ENCODE measurements at places on chromosomes 1 and 21.
A peak's percentile ranks its signal among the peaks of the same experiment; 100 is the strongest.

DNA sequence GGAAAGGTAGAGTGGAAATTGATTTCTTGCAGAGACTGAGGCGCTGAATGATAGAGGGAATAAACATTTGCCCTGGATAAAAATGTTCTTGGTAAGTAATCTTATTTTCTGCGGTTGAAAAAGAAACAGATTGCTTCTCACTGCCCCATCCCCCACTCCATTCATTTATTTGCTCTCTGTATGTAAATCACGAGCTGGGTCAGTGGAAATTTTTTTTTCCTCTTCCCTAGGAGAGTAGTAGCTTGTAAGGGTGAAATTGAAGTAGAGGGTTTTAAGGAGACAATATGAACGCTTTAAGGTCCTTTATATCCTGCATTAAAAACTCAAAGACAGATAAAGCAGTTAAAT, 1.4 kb upstream of the BRINP3 start:
- no peak for DNase-seq

- DNase-seq: peak; percentile 16
Observed at GRCh38 chr1:34199927-34200326, 23.2 kb downstream of the C1orf94 start.

DNA sequence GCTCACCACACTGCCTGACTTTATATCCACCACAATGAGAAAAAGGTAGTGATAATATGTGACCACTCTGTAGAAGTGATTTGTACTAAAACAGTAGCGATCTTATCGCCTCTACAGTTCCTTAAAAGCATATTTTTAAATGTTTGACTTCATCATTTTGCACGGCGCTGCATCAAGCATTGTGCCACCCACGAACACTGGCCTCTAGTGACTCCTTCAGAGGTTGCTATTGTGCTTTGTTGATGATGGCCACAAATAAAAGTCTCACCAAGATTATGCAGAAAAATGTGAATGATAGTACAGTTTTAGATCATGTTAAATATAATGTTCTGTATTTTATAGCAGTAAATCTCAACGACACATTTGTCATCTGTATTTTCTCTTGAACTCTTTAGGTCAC, 186.5 kb upstream of the NCAM2 start:
- DNase-seq: no peak

DNA sequence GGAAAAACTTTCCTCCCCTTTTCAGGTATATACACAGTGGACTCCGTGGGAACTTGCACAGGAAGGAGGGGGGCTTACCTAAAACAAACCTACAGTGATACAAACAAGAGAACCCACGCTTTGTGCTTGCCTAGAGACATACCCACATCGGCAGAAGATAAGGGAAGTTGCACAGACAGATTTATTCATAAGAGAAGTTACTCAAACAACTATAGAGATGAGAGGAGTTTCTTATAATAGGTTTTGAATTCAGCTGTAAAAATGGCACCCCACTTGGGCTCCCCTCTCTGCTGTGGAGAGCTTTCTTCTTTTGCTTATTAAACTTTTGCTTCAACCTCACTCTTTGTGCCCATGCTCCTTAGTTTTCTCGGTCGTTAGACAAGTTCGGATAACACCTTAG, 1.8 kb upstream of the DUSP12 start:
- DNase-seq: no peak

DNA sequence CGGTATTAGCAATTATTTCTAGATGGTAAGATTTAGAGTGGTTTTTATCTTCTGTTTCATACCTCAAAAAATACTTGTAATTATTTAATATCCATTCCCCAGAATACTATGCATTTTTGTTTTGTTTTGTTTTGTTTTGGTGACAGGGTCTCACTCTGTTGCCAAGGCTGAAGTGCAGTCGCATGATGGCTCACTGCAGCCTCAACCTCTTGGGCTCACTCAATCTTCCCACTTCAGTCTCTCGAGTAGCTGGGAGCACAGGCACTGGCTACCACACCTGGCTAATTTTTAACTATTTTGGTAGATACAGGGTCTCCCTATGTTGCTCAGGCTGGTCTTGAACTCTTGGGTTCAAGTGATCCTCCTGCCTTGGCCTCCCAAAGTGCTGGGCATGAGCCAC, 252.7 kb downstream of the AKT3 start:
- no peak for DNase-seq

DNA sequence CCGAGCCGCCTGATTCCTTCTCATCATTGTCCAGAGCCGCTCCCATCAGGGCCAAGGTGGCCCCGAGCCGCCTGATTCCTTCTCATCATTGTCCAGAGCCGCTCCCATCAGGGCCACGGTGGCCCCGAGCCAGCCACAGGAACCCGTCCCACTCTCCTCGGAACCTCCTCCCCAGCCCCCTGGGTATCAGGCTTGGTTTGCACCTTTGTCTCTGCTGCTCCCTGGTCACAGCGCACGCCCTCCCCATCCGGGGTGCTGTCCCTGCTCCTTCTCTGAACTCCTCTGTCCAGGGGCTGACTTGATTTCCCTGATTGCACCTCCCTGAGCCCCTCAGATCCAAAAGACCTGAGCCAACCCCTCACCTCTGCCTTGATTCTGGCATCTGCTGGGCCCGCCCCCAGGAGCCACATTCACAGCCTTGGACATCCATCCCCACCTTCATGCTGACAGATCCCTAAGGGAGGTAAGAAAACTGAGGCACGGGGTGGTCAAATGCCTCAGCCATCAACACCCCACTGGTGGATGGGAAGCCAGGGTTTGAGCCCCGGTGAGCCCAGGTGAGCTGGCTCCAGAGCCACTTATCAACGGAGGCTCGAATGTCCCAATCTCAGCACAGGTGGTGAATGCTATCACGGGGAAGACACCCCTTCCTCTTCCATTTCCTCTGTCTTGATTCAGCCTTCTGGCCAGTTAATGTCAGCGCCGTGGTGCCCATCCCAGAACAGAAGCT, 25.6 kb upstream of the COL18A1 start:
- no peak for DNase-seq

GRCh38 chr1:10561955-10562354, 87.2 kb downstream of the PEX14 start:
- DNase-seq: no peak

DNA sequence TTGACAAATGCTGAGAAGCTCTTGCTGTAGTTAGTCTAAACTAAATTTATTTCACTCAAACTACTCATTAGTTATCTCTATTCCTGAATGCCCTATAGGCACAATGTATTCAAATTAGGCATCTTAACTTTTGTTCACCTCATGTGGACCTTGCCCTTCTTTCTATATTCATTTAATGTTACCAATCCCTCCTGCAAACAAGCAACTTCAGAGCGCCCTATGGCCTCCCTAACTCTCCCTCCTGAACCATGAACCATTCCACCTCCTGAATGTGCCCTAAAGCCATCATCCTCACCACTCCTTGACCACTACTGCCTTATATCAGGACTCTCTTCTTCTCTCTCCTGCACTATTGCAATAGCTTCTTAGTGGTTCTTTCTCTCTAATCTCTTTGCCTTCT, 34.8 kb upstream of the SAMD13 start:
- no peak for DNase-seq

- DNase-seq: no peak
Observed at GRCh38 chr1:98143403-98143802, 222.6 kb upstream of the DPYD start.

GRCh38 chr1:37795340-37796125, 1.9 kb downstream of the MANEAL start:
- no peak for DNase-seq

- DNase-seq: no peak
Observed at GRCh38 chr1:97461782-97462181, 459.1 kb downstream of the DPYD start.

- no peak for DNase-seq
Observed at GRCh38 chr1:165543532-165544438, at the start of gene LRRC52. Gene LRRC52, plus strand, starts transcription at chr1:165544000. Its CDS starts 297 bp downstream, at chr1:165544297.

DNA sequence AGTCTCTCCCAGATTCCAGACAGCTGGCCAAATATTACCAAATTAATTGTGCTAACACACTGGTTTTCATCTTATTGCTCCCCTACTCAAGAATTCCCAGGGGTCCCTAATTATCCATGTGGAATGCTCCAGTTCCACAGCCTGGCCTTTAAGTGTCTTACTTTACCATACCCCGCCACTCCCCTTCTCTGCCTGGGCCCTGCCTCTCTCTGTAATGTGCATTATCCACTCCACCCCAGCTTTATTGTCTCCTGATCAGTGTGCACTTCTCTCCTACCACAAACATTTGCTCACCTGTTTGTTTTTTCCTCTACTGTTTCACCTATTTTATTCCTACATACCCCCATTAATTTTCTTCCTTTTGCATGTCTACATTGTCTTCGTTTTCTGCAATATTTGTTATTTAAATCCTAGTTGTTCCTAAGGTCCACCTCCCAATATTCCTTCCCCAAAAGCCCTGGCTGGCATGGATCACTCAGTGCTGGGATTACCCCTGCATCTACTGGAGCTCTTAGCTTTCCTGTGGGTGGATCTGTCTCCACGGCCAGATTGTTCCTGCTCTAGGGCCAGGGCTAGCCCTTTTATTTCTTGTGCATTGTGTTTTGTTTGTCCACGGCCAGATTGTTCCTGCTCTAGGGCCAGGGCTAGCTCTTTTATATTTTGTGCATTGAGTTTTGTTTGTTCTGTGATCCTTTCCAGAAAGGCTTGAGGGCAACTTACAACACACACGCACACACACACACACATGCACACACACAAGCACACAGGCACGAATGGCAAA, 33.4 kb upstream of the ATP1B1 start:
- DNase-seq: no peak

DNA sequence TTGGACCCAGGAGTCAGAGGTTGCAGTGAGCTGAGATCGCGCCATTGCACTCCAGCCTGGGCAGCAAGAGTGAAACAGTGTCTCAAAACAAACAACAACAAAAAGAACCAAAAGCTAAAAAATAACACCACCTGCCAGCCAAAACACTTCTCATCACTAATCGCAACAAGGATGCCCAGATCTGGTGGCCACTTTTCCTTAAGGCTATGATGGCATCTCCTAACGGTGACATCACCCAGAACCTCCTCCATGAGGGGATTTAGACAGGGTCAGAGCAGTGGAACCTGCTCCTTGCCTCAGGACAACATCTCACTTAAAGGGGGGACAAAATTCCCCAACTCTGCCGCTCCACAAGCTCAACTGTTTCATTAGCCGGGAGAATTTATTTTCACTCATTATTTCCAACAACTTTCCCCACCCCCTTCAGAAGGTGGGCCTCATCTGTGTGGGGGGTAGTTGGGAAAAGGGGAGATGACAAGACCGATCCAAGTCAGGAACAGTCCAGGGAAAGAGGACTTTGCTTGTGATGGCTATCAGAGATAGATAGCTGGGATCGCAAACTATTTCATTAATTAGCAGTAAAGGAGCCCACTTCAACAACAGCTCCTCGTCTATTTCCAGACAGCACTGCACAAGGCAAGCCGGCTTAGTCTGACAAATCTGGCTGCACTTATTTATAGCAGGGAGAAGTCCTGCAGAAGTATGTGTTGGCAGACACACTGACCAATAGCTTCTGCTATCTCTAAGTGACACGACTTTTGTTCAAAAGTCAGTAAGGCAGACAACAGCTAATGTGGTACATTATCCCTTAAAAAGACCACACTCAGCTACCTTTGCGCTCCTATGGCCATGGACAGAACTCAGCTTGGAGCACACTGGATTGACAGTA, 2.6 kb downstream of the PABPC4 start:
- no peak for DNase-seq

GRCh38 chr1:242447689-242448088, 76.8 kb downstream of the PLD5 start:
- no peak for DNase-seq

DNA sequence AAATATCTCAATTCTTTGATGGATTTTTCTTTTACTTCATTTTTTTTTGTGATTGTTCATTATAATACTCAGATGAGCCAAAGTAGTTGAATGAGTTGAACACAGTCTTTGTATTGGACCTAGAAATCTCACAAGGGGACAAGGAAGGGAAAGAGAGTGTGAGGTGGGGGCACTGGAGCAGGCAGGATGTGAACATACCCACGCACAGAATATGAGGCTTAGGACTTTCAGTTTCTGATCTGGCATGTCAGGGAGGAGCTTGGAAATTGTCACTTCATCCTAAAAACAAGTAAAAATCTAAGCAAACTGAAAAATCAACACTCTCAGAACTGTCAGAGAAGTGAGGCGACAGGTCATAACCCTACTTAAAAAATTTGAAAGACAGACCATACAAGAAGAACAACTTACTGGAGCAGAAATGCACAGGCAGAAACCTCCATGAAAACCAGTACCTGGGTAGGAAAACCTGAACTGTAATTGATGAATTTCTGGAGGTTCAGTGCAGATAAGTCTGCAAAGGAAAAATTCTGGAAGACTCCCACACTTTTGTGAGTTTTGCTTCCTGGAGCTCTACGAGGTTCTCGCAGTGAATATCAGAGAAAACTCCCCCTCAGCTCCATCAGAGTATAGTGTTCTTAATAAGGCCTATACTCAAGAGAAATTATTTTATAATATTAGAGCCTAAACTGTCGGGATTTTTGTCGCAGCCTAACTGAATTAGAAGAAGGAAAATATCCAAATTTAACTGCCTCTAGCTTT, 3.6 kb upstream of the PTGS2 start:
- DNase-seq: no peak

- DNase-seq: no peak
Observed at GRCh38 chr1:168921629-168922028, 184.9 kb upstream of the ATP1B1 start.

DNA sequence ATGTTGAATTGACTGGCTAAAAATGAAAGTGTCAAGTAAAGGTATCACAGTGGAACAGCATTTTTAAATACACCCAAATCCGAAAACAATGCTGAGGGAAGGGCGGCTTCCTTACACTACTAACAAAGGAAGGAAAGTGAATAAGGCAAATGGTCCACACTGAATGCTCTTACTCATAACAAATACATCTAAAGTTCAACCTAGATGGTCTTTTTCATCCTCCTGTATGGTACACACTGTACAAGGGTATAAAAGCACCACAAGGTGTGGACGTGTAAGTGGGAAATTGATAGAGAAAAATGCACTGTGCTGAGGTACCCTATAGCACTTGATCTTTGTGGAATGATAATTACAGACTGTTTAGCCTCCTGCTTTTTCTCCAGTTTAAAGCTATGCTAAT, 7.1 kb upstream of the PALMD start:
- no peak for DNase-seq

Measured in fibroblast of skin of left quadriceps (primary cell).